ENCODE measurements at places on chromosomes 16 and 17.

GRCh38 chr16:85601272-85601639 lies 11.9 kb upstream of the GSE1 start:
- no peak for DNase-seq

- no peak for DNase-seq
These were observed 92.0 kb upstream of the CCL2 start for GRCh38 chr17:34163123-34163522.

DNA sequence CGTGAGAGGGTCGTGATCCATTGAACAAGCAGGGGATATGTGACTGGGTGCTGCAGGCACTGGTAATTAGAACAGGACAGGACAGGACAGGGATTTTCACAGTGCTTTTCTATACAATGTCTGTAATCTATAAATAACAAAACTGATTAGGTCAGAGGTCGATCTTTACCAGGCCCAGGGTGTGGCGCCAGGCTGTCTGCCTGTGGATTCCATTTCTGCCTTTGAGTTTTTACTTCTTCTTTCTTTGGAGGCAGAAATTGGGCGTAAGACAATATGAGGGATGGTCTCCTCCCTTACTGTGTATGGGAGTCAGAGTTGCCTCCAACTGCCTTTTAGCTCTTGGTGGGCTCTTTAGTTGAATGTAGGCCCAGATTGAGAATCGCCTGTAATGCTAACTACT lies 1.5 kb upstream of the ZNF764 start:
- DNase-seq = no peak

DNA sequence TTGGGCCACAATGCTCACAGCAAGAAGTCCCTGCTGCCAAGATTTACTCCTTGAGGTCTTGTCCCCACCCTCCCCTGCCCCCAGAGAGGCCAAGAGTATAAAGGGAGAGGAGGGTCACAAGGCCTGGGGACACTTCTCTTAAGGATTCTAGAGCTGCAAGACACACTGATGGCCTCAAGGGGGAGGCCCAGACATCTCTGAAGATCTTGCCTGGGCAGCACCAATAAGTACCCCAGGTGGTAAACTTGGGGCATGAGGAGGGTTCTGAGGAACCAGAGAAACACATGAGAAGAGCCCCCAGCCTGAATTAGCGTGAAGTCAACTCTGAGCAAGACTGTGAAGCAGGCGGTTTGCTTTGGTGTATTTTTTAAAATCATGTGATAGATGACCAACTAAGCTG lies 26.8 kb upstream of the MTMR4 start:
- peak; percentile 43 for DNase-seq

DNA sequence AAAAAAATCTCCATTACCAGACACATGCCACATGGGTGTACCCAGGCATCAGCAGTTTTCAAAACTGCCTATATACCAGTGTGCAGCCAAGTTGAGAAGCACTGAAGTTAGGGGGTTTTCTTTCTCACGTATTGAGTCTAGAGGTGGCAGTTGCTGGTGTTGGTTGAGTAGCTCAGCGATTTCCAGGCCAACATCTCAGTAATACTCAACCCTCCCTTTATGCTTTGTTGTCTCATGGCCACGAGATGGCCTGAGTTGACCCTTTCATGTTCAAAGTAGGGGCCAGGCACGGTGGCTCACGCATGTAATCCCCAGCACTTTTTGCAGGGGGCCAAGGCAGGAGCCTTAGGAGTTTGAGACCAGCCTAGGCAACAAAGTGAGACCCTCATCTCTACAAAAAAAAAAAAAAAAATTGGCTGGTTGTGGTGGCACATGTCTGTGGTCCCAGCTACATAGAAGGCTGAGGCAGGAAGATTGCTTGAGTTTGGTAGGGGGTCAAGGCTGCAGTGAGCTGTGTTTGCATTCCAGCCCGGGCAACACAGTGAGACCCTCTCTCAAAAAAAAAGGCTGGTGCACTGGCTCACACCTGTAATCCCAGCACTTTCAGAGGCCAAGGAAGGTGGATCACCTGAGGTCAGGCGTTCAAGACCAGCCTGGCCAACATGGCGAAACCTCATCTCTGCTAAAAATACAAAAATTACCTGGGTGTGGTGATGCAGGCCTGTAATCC lies 10.8 kb downstream of the LRRC3C start:
- no peak for DNase-seq

DNA sequence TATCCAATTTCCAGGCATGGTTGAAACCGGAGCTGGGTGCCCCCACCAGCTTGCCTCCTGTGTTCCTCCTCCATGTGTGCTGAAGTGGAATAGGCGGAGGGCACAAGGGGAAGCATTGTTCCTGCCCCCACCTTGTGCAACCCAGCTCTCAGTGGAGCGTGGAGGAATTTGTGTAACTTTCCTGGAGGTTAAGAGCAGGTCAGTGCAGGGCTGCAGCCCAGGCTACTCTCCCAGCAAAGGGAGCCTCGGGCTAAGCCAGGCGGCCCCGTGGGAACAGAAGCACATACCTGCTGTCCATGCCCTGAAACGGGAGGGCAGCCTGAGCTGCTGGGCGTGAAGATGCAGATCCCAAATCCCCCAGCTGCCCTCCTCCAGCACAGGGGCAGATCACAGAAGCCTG lies 158.8 kb upstream of the LHX1 start:
- no peak for DNase-seq

DNA sequence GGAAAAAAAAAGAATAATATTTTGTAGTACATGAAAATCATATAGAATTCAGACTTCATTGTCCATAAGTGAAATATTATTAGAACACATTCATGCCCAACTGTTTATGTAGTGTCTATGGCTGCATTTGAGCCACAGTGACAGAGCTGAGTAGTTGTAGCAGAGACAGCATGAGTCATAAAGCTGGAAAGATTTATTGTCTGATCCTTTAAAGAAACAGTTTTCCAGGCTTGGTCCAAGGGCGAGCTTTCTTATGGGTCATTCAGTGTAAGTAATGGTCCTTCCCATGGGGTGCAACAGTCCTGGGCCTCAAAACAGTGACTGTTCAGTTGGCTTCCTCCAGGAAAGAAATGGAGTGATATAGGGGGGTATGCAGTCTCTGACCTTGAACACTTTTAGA lies 260.2 kb downstream of the HS3ST4 start:
- DNase-seq = no peak

DNA sequence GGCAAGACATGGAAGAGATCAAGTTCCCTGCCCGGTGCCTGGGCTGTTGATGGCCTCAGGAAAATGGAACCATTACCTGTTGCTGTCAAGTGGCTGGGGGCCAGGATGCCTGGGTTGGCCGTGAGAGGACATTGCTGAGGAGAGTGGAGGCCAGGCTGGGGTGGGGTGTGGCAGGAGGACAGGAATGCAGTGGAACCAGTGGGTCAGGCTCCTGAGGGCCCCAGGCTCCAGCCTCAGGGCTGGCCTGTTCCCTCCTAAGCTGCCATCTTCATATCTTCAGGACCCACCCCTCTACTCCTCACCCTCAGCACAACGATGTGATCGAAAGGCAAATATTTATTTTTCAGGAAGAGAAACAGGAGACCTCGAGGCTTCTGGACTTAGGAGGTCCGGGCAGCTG lies 8.5 kb upstream of the YPEL3 start:
- DNase-seq = no peak

- DNase-seq = no peak
These were observed 33.3 kb downstream of the TLE7 start for GRCh38 chr16:71408536-71408935.

DNA sequence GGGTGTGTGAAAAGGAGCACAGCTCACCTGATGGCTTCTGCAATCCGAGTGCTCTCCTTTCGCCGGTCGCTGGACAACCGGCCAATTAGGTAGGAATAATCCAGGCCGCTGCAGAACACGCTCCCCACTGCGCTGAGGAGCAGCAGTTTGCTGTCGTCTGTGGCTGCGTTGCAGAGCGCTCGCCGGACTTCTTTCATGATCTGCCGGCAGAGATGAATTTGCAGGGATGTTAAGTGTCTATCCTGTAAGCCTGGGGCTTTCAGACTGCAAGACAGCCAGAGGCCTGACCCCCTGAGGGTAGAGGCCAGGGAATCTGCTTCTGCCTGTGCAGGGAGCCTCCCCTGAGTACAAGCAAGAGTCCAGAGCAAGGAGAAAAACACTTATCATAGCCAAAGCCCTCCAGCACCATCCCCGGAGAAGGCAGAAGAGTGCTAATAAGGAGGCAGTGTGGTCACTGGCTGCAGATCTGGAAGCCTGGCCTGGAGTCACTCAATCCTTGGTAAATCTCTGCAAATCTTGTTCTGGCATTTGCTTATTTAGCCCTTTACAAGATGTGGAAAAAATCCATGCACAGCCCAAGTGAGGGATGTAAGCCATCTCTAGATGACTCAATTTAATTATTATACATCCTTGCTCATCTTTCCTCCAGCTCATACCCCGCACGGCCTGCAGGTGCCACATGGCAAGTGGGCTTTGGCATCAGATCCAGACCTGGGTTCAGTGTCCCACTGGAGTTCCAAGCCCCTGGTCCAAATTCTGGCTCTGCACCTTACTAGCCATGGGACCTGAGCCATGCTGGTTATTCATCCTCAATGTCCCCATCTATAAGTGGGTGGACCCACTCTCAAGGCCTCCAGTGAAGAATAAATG lies 80.2 kb downstream of the DYNLRB2 start:
- DNase-seq = no peak

GRCh38 chr16:23469814-23470213 lies 16.8 kb upstream of the COG7 start:
- no peak for DNase-seq
